ENCODE measurements at places on chromosomes 3 and 15. TPM values are rescaled to one million over a fixed set of nuclear protein-coding genes. Genes with fewer than 3 reads are reported as not detected.
A peak's percentile ranks its signal among the peaks of the same experiment; 100 is the strongest.

The RETNLB gene
- not detected for total RNA-seq

The CRABP1 gene
- total RNA-seq: 0.41 TPM

DNA sequence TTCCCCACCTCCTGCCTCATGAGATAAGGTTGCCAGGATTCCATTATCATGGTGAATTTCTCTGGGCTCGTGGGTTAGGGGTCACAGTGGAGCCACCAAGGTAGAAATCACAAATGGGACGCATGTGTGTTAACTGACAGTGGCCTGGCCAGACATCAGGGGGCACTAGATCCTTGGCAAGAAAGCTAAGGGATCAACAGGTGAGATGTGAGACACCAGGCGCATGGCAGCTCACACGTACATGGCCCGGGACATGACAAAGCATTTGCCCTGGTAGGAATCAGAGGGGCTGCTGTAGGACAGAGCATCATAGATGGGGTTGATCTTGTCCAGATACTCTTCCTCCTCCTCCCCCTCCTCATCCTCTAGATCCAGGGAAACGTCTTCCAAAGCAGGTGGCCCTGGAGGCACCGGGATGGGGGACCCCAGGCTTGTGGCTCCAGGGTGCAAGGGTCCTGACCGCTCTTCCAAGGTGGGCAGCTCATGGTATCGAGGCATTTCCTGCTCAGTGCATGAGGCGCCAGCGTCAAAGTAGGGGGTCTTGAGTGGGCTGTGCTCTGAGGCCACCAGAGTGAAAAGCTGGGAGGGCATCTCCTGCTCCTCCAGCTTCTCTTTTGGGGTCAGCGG is 24.6 kb downstream of the ZBED2 start:
- DNase-seq: no peak
- H3K36me3 ChIP-seq: no peaks in the 10 kb centered on the region
- H3K27ac ChIP-seq: no peak overlapping the region
- no peaks in the 10 kb centered on the region for H3K4me1 ChIP-seq
- no peaks in the 10 kb centered on the region for H3K27me3 ChIP-seq

The ADGRG7 gene
- total RNA-seq: not detected

GRCh38 chr3:69009559-69010410 is 3.7 kb downstream of the EOGT start:
- no peak overlapping the region for H3K27ac ChIP-seq
- no peak for DNase-seq
- H3K36me3 ChIP-seq: no peaks in the 10 kb centered on the region
- H3K27me3 ChIP-seq: no peaks in the 10 kb centered on the region
- H3K4me3 ChIP-seq: no peak overlapping the region

GRCh38 chr3:44206261-44206660 is 35.4 kb upstream of the TOPAZ1 start:
- no peak for DNase-seq
- H3K27me3 ChIP-seq: no peaks in the 10 kb centered on the region
- no peak overlapping the region for H3K4me3 ChIP-seq
- no peak overlapping the region for H3K27ac ChIP-seq
- no peaks in the 10 kb centered on the region for H3K36me3 ChIP-seq
- H3K4me1 ChIP-seq: no peaks in the 10 kb centered on the region

DNA sequence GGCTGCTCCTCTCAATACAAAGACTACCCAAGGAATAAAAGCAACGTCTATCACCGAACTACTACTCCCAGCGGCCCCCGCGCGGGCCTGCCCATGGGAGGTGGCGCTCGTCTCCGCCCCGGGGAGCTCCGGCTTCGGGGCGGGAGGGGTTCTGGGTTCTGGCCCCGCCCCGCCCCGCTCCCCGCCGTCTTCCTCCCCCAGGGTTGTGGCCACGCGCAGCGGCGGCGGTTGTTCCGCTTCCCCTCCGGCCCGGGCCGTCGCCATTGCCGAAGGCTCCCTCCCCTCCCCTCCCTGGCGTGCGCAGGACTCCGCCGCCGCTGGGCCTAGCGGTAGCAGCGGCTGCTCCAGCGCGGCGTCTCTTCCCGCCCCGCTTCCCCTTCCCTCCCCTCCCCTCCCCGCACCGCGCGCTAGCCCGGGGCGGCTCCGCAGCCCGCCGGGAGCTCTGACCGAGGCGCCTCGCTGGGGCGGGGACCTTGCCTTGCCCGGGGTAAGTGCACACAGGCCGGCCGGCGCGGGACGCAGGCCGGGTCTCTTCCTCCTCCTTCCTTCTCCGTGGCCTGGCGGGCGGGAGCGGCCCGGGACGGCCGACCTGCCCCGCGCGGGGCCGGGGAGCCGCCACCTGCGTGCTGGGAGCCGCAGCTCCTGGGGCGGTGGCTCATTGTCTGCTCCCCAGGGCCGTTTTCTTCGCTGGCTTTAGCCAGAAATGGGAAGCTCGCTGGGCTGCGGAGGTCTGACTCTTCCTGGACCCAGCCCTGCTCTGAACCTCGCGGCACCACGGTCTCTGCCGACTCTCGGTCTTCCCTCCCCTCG is at the start of gene PAK2:
Gene PAK2 (plus strand): TSS at position 187 of the 810 bp plus-strand sequence. CDS start 42,790 bp downstream, outside the sequence.
- no peaks in the 10 kb centered on the region for H3K4me1 ChIP-seq
- H3K36me3 ChIP-seq: no peaks in the 10 kb centered on the region
- H3K27me3 ChIP-seq: no peaks in the 10 kb centered on the region
- peak within 1 kb of the TSS; percentile 92 for H3K27ac ChIP-seq
- peak within 1 kb of the TSS; percentile 95 for H3K4me3 ChIP-seq
- DNase-seq: peak; percentile 46

Data from GM12878 (cell line).